Endothelial cell (in vitro differentiated cells): ENCODE measurements at places on chromosomes 16 and 17.

- no peak for DNase-seq
Measured at GRCh38 chr17:58331815-58332777, 3.5 kb upstream of the TSPOAP1 start.

DNA sequence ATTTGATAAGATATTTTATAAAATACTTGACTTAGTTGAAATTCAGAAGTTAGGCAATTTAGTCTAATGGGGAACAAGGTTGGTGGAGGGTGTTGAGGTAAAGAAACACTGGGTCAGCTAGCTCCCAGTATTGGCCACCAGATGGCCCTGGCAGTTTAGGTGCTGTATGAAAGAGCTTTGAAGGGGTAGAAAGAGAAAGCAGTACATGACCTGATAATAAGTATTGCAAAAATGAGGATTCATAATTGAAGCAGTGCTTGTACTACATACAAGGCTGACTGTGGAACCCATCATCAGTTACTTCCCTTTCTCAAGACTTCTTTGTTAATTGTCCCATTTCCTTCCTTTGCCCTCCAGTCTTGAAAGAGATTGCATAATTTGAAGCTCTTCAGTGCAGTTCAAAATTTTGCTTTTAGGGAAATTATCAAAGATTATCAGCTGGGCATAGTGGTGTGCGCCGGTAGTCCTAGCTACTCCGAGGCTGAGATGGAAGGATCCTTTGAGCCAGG lies 29.4 kb downstream of the TANC2 start:
- peak; percentile 26 for DNase-seq

- no peak for DNase-seq
Measured at GRCh38 chr16:27169511-27170071, 33.7 kb upstream of the KDM8 start.

- no peak for DNase-seq
Measured at GRCh38 chr17:8844229-8845218, 22.9 kb downstream of the PIK3R6 start.

GRCh38 chr16:69116906-69117305 lies 11.5 kb downstream of the HAS3 start:
- DNase-seq, result no peak

- DNase-seq, result no peak
Measured at GRCh38 chr16:24515186-24515585, 24.2 kb upstream of the RBBP6 start.

GRCh38 chr17:76446449-76447231 lies 6.3 kb downstream of the UBE2O start:
- DNase-seq, result no peak

DNA sequence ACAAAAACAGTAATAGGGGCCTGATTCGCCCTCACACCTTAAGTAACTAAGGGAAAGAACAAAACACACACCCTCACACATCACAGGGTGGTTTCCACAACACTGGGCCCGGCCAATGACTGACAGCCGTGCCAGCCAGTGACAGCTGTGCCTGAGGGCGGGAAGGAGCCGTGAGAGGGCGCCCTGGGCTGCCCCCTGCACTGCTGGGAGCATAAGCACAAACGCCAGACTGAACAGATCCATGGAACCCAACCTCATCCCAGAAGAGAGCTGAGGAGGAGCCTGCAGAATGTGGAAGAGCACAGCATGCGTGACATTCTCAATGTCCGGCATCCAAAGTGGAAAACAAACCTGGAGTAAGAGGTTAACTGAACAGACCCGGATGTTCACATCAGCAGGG lies 16.0 kb downstream of the CSNK1D start:
- no peak for DNase-seq

DNA sequence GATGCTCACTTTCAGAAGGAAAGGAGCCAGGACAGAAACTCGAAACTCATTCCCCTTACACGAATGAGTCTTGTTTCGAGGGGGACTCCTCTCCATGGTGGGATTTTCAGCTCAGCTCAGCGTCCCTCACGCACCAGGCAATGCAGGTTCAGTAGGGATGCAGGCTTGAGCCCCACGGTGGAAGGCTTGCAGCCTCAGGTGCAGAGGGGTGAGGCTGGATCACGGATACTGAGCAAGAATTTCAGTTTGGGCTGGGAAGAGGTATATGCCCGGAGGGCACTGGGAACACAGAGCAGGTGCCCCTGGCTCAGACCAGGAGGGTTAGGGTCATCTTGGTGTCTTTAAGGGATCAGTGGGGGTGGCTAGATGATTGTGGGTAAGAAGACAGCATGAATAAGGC lies 344.9 kb upstream of the TNRC6C start:
- DNase-seq, result no peak

- DNase-seq, result no peak
Measured at GRCh38 chr16:69890892-69891282, 60.2 kb upstream of the CLEC18A start.

- no peak for DNase-seq
Measured at GRCh38 chr17:50110591-50111349, 15.6 kb downstream of the PDK2 start.

GRCh38 chr16:15879255-15879811 lies 9.1 kb downstream of the CEP20 start:
- DNase-seq, result no peak

DNA sequence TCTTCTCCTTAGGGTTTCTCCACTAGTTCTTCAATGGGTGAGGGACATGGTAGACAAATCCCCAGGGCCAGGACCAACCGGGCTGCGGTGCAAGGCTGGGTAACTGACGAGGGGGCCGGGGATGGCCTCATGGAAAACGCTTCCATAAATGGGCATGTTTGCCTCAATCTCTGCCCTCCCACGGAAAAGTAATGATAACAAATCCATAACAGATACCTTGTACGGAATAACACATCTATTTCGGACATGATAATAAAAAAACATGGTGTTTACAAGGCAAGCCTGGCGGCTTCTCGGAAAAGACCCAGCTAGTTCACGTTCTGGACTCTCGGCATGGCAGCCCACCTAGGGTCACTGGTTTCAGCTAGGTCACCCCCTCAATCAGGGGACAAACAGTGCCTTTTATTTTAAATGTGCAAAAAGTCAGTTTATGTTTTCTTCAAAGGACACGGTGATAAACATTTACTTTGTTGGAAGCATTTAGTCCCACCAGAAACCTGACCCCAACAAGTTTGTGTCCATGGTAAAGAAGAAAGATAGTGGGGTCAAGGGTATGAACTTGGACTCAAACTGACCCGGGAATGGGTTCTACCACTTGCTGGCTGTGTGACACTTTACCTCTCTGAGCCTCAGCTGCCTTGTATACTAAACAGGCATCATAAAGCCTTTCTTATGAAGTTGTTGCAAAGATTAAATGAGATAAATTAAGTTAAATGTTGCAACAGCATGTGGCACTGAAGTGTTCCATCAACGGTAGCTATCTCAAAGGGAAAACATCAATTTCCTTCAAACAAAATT lies 1.7 kb downstream of the MYH11 start:
- no peak for DNase-seq

DNA sequence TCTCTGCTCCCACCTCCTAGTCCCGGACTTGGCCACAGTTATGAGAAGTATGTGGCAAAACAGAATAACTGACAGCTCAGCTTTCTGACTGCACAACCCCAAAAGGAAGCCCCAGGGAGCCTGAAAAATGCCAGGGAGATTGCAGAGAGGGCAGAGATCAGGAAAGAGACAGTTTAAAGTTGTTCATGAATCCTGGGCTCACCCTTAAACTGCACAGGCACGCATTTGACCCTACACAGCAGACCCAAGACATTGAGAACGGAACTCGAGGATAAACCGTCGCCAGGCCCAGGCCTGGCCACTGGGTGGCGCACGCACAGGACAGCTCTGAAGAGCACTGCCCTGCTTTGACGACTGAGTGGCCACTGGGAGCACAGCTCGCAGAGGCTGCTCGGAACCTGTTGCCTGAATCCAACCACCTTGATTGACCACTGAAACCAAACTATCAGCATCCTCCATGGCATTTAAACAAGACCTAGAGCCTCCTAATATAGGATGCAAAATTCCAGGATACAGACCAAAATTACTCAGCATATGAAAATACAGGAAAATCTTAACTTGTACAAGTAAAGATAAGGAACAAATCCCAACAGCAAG lies 114.0 kb downstream of the C16orf95 start:
- peak; percentile 85 for DNase-seq

- DNase-seq, result no peak
Measured at GRCh38 chr17:3256575-3256974, 41.6 kb downstream of the OR3A1 start.
